ENCODE measurements at places on chromosomes 3 and 15.

DNA sequence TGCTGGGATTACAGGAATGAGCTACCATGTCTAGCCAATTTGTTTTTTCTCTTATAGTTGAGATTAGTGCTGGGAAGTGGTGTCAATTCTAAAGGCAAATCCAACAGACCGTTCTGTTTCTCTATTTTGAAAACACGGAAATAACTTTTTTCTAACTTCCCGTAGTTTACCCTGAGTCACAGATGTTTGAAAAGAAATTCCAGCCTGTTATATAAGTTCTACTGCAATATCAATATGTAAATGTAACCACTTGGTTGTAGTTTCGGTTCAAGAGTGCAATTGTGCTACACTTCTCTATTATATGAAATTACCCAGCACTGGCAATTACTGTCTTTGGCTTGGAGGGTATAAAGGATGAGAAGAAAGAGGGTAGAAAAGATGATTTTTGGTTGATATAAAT lies 22.3 kb upstream of the GNB4 start:
- no peak for DNase-seq

GRCh38 chr15:35194296-35194695 lies 109.2 kb upstream of the NANOGP8 start:
- no peak for DNase-seq

DNA sequence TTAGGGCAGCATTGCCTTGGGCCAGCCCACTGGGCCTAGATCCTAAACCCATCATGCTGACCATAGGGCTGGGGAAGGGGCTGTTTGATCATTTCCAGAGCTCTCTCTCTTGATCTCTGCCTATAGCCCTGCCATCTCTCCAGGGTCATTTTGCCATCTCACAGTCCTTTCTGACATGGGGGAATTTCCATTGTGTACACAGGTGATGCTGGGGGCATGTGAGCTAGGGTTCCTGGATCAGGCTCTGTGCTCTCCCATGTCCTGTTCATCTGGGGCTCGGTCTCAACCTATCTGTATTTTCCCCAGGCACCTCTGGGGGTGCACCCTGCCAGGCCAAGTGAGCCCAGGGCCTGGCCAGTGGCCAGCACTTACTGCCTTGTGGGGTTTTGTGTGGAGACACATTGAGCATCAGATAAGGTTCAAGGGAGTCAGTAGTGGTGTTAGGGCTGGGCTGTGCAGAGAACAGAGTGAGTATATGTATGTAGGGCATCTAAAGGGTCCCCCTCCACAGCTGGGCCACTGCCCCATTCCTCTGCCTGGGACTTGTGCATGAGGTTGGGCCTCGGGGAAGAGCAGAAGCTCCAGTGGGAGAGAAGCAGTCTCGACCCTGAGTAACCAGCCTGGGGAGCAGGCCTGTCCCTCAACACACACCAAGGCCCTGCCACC lies 25.7 kb upstream of the APEH start:
- DNase-seq: no peak

GRCh38 chr15:74958320-74958907 lies 1.8 kb upstream of the RPP25 start:
- no peak for DNase-seq

Data from MM.1S (cell line).